T-helper 1 cell (primary cell): ENCODE measurements at places on chromosomes 13 and 19.

DNA sequence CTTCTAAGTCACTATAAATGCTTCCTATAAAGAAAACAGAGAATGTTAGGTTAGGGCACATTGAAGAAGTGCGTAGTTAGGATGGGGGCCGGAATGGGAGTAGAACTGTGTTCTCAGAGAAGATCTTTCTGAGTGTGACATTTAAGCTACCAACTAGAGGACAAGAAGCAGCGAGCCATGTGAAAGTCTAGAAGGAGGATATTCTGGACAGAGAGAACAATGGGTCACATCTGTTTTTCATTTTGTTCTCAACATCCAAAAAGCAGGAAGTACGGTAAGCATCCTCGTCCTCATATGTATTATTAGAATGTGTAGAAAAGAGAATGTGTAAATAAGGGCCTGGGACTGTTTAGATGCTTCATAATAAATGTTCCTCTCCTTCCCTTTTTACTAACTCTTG lies 44.5 kb upstream of the PARP4 start:
- no peak for DNase-seq

GRCh38 chr19:10289167-10289835 lies 451 bp upstream of the ICAM5 start:
- DNase-seq = peak; percentile 49

DNA sequence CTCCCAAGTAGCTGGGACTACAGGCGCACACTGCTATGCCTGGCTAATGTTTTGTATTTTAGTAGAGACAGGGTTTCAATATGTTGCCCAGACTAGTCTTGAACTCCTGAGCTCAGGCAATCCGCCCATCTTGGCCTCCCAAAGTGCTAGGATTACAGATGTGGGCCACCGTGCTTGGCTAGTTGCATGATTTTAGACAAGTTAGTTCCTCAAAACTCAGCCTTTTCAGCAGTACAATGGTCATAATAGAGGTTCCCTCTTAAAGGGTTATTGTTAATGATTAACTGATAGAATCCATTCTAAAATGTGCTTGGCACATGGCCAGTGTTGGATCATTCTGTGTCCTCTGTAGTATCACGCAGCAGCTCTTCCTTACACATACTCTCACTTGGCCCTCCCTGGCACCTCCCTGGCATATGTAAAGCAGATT lies 19.5 kb upstream of the IFT88 start:
- DNase-seq = no peak

- no peak for DNase-seq
These were observed 10.3 kb downstream of the ZNF480 start for GRCh38 chr19:52307275-52307674.

GRCh38 chr13:74870865-74871264 lies 611.1 kb downstream of the TBC1D4 start:
- DNase-seq = no peak

- DNase-seq = no peak
These were observed 537.5 kb downstream of the DCT start for GRCh38 chr13:93942016-93942415.

- no peak for DNase-seq
These were observed 4.7 kb upstream of the MVB12A start for GRCh38 chr19:17415121-17415520.

DNA sequence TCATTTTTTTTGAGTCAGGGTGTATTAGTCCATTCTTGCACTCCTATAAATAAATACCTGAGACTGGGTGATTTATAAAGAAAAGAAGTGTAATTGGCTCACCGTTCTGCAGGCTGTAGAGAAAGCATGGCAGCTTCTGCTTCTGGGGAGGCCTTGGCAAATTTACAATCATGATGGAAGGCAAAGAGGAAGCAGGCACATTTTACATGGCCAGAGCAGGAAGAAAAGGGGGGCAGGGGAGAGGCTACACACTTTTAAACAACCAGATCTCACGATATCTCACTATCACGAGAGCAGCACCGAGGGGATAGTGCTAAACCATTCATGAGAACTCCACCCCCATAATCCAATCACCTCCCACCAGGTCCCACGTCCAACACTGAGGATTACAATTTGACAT lies 44.5 kb upstream of the MIR17HG start:
- no peak for DNase-seq

GRCh38 chr13:49740870-49741269 lies 49.6 kb upstream of the EBPL start:
- no peak for DNase-seq

DNA sequence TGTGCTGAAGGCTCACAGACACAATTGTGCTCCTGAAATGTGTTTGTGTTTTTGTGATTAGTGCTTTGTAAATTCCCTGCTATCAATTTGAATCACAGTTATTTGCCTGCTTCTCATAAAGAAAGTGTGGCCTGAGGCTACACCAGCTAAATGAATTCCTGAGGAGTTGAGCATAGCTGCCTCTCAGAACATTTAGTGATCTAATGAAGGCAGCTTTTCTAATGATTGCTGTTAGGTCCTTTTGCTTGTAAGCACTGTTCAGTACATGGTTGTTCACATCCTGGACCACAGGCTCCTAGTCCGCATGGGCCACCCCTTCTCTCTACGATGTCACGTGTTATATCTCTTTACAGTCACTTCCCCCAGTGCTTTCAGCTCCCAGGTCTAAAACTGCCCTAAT lies 238.2 kb downstream of the B3GLCT start:
- no peak for DNase-seq

DNA sequence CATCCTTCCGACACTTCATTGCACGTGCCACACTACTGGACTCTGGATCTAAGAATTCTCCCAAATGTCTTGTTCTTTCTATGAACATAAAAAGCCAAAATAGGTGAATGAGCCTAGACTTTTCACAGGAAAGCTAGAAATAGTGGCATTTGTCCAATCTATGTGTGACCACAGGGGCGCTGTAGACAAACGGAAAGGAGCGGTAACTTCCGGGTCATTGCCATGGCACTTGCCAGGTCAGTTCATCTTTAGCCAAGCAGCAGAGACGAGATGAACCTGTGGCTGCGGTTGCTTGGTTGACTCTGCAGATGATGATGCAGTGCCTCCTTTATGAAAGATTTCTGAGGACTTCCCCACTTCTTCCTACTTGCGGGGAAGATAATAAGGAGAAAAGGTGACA lies 65.6 kb downstream of the ADGRE1 start:
- DNase-seq = no peak

DNA sequence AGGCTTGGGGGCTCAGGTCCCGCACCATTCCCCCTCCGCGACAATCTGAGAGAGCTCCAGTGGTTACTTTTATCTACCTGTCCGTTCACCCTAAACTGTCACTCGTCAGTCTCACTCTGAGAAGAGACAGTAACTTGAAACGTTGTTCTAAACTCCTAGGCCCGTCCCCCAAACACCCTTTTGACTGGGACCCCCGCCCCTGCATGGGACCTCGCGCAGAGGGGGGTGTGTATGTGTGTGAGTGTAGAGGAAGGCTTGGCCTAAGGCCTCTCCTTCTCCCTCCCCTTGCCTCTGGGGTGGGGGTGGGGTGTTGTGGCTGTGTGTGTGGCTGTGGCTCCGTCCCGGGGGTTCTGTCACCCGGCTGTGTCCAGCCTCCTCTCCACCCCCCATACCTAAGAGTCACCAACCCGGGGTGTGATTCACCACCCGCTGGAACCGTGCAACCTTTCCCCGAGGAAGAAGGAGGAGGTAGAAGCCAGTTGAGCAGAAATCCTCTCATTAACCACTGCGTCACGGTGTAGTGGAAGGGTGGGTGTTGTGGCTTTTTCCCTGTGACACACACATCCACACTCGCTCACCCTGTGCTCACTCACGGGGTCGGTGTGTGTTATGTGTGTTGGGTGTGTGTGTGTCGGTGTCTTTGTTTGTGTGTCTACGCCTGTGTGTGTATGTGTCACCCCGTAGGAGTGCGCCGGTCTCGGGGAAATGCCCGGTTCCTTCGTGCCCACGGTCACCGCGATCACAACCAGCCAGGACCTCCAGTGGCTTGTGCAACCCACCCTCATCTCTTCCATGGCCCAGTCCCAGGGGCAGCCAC lies 2.4 kb downstream of the FOSB start:
- peak; percentile 49 for DNase-seq

DNA sequence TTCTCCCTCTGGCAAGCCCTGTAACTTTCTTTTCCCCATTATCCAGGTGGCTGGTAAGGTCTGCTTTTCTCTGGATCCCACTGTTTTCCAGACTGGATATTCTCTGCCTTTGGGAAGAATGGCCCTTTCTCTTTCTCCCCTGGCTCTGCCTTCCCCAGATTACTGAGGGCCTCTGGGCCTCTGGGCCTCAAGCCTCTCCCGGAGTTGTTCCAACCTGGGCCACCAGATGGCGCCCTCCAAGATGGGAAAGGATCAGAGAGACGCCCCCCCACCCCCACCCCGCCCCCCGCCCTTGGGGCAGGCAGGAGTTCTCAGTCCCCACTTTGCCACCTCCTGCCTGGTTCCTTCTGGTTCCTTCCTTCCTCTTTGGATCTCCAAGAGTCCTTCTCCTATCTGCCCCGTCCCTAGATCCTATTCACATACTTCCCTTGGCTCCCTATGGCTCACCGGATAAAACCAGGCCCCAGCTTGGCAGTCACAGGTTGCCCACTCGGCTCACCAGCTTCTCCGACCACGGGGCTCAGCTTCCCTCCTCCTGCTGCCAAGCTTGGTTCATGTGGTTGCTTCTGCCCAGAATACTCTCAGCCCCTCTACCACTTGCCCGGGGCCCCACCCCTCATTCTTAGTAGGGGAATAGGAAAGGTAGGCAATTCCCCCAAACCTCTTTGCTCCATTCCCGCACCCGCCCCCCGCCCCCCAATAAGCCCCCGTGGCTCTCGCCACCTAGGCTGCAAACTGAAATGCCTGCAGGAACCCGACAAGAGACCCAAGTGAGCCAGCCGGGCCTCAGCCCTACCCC lies 13.1 kb downstream of the EPS8L1 start:
- DNase-seq = peak; percentile 54

DNA sequence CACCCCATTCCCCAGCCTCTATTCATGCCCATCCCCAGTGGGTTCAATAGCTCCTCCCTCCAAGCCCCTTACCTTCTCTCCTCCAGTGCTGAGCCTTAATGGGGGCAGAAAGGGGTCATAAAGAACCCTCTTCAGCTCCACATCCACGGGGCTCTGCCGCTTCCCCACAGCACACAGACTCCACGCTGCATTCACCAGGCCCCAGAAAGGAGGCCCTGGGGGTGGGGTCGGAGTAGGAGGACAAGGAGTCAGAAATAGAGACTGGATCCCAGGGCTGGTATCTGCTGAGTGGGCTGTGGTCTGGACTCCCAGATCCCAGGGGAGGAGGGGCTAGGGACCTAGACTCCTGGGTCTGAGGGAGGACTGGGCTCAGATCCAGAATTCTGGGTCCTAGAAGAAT lies 1.6 kb downstream of the CA11 start:
- DNase-seq = no peak

DNA sequence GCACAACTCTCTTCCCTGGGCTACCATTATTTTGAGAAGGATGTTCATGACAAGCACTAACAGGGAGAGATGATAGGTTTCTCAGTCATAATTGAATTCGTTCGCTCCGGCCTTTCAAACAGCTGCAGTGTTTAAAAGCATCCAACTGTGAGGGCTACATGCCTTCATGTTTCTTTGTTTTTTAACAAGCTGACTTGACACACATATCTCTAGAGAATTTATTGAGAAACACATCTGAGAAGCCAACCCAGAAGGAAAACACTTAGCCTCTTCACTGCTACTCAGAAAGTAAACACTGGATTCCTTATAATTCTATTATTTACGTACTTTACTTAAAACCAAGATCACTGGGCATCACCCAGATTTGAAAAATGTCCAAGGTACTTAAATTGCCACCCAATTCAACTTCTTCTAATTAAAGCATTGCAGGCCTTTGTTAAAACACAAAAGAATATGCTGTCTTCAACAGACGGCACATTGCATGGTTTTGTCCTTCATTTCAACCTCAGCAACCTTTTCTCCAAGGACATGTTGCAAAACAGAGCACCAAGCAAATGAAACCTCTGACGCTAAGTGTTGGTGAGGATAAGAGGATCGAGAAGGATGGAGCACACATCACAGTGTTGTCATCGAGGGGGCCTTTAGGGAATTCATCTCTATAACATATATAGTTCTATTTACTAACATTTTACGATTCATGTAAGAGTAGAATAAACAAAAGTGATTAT lies 75.8 kb downstream of the TBC1D4 start:
- DNase-seq = no peak

DNA sequence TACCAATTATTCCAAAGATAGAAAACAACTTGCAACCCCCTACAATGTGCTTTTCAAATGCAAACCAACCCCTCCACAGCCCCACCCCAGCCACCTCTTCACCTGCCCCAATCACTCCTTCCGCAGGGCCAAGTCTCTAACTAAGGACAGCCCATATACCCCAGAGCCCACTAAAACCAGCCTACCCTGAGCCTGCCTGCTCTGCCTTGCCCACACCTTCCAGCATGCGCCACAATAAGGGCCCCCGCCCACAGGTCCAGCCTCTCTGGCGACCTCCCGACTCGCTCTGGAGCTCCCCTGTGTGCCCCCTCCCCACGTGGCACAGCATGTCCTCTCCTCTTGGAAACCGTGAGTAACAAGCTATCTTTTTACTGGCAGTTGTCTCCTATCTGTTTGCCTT lies 42.8 kb upstream of the MEDAG start:
- DNase-seq = no peak

GRCh38 chr13:110042253-110042950 lies 256.0 kb upstream of the IRS2 start:
- DNase-seq = no peak

GRCh38 chr19:30091456-30091855 lies 149.4 kb downstream of the URI1 start:
- no peak for DNase-seq

GRCh38 chr13:111561091-111561781 lies 240.8 kb downstream of the TEX29 start:
- DNase-seq = no peak

GRCh38 chr13:57569986-57570385 lies 61.6 kb upstream of the PCDH17 start:
- no peak for DNase-seq

DNA sequence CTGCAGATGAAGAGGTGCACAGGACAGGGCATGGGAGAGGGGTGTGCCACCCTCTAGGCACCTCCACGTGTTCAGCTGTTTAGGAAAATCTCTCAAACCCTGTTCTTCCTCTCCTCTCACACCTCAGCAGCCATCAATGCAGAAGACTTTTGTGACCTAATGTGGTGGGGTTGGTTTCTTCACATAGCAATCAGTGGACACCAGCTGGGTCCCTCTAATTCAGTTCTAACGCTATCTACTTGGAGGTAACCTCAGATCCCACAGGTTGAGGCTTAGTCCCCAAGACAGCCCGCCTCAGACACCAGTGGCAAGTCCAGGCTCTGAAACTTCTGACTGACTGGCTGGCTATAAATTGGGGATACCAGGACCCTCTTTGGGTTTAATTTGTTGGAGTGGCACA lies 69.9 kb upstream of the ANKRD10 start:
- no peak for DNase-seq
